ENCODE measurements at places on chromosomes 13 and 19. TPM values are rescaled to one million over a fixed set of nuclear protein-coding genes. Genes with fewer than 3 reads are reported as not detected.
A peak's percentile ranks its signal among the peaks of the same experiment; 100 is the strongest.

DNA sequence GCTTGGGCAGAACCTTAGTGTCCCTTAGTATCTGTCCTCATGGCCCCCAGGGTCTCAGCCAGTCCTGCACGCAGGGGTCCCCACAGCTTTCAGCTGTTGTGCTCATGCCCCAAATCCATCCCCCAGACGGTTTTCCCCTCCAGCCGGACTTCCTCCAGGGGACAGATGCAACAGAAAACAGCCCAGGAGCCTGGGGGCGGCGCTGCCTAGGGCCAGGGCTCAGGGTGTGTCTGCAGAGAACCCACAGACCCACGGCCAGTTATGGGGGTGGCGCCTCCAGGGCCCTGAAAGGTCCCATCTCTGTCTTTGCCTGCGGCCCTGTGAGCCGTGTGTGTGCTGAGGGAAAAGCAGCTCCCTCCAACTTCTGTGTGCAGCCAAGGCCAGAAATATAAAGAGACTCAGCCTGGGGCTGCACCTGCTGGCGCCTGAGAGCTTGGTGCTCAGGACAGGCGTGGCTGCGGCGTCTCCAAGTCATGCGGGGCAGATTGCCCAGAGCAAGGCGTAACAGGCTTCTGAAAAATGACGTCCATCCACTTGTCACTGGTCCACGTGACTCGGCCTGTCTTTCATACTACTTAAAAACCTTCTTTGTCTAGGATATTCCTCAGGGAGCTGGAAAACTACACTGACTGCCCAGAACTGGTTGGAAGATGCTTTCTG lies 22.1 kb upstream of the F7 start:
- DNase-seq, result peak; percentile 81

The LILRB2 gene
- not detected for total RNA-seq

DNA sequence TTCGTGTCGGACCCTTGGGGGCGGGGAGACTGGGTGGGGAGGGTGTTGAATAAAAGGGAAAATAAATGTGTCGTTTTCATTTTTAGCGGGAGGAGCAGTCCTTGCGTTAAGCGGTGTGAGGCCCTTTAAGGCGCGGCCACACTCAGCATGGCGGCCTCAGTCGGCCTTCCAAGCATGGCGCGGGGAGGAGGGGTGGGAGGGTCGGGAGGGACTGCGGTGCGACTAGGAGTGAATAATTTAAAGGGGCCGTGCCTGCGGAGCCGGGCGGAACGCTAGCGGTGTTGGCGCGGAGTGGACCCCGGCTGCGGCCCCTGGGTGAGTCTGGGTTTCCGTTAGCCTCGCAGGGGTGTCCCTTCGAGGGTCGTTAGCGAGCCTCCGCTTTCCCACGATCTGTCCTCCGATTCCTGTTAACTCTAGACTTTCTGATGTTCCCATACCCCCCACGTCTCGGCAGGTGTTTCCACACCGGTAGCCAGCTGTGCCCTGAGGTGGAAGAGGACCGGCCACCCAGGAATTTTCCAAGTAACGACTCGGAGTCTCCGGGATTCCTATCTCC lies 1.5 kb upstream of the PNPLA6 start:
- DNase-seq, result peak; percentile 71

- no peak for DNase-seq
These were observed 17.4 kb upstream of the ATXN8OS start for GRCh38 chr13:70090036-70090723.

The TBXA2R gene
- 3.4 TPM for total RNA-seq

DNA sequence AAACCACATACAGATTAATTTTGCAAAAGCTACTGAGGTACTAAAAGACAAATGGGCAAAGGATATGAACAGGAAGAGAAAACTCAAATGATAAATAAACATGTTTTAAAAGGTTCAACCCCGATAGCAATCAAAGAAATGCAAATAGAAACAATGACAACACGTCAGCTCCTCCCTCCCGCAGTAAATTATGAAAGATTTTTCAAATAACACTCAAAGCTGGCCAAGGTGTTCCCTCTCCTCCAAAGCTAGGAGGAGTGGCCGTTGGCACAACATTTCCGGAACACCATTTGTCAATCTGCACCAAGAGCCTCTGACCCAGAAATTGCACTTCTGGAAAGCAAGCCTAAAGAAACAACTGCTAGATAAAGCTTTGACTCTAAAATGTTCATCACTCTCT lies 28.3 kb downstream of the INSR start:
- DNase-seq, result no peak

- no peak for DNase-seq
These were observed 53.0 kb upstream of the FBXL3 start for GRCh38 chr13:77079902-77080413.

DNA sequence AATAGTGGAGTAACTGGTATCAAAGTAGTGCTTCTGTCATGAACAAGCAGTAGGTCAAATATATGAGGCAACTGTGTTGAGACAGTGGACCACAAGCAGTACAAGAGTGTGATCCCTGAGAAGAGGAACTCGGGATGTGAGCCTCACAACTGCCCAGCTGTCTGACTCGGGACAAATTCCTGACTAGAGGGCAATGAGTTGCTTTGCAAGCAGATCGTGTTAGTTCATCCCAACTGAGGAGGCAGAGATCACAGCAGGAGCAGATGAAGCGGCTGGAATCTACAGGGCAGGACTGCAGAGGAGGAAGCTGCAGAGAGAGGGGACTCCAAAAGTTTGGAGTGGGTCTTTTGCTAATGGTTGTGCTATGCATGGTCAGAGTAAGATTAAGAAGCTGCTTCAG lies 741.1 kb downstream of the DIAPH3 start:
- no peak for DNase-seq

GRCh38 chr19:39209196-39209595 lies 5.1 kb upstream of the SYCN start:
- DNase-seq, result no peak

The RDH8 gene
- not detected for total RNA-seq

- no peak for DNase-seq
These were observed 60.8 kb upstream of the MYCBP2 start for GRCh38 chr13:77387607-77388200.

The CBARP gene
- total RNA-seq, result 0.93 TPM

The CYP2B6 gene
- total RNA-seq, result not detected

DNA sequence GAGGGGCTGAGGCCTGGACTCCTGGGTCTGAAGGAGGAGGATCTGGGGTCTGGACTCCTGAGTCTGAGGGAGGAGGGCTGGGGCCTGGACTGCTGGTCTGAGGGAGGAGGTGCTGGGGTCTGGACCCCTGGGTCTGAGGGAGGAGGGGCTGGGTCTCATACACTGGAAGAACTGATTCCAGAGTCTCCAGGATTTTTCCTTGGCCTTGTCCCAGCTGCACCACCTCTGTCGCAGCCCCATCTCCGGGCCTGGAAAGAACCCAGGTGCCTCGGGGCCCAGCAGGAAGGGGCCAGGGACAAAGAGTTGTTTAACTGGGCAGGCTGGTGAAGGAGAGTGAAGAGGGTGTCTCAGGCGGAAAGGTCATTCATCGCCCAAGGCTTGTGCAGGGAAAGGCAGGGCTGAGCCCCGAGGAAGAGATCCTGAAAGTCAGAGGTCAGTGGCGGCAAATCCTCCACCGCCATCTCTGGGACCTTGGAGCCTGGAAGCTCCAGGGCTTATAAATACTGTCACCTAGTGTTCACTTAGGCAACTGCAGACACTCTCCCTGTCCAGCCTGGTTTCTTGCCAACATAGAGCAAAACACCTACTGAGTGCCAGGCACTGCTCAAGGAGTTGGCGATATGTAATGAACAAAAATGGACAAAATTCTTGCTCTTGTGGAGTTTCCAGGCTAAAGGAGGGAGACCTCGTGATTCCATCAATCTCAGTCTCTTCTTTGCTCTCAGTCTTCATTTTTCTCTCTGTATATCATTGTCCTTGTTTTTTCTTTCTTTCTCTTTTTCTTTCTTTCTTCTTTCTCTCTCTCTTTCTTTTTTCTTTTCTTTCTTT lies 4.4 kb upstream of the KCNN4 start:
- peak; percentile 89 for DNase-seq

The CABP5 gene
- total RNA-seq, result not detected

- no peak for DNase-seq
These were observed at the start of gene WDR87 for GRCh38 chr19:37905946-37906868. Gene WDR87, minus strand, starts transcription at chr19:37906594. Its CDS starts 8,355 bp downstream, at chr19:37898239.

The PTGIR gene
- 1.1 TPM for total RNA-seq

DNA sequence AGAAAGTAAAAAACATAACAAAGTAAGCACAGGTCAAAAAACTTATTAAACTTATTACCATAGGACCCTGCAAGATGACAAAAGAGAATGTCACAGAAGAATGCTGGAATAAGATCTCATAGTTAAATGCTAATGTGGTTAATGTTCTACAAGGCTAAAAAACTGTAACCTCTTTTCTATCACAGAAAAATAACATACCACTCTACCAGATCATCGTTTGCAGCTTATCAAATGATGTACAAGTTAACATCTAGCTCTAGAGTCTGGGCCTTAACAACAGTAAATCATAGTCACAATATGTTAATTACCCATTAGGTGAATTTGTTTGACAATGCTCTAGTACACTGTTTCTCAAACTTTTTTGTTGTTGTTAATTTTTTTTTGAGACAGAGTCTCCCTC lies 53.0 kb downstream of the NUFIP1 start:
- no peak for DNase-seq

DNA sequence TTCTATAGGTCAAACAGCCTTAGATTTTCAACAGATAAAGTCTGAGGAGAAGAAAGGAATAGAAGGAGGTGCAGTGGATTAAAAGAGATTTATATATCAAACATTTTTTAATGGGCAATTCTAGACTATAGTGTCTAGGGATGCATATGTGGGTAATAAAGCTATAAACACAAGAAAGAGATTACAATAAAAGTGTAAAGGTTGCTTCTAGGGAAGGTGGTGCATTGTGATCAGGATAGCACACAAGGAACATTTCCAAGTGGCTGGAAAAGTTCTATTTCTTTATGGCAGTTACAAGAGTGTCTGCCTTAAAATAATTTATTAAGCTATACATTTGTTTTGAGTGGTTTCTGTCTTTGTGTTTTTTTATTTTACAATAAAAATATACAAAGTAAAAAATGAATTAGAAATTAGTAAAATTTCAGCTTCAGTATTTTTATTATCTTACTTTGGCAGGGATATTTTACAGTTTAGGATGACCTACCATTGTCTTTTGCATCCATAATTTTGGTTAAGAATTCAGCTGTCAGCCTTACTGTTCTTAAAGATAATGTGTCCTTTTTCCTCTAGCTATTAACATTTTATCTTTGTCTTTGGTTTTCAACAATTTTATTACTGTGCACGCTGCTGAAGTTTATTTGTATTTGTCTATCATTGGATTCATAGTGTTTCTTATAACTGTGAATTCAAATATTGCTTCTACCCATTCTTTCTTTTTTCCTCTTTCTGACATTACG lies 221.8 kb downstream of the LACC1 start:
- DNase-seq, result no peak

- DNase-seq, result no peak
These were observed 11.2 kb downstream of the AP3D1 start for GRCh38 chr19:2140138-2140569.

DNA sequence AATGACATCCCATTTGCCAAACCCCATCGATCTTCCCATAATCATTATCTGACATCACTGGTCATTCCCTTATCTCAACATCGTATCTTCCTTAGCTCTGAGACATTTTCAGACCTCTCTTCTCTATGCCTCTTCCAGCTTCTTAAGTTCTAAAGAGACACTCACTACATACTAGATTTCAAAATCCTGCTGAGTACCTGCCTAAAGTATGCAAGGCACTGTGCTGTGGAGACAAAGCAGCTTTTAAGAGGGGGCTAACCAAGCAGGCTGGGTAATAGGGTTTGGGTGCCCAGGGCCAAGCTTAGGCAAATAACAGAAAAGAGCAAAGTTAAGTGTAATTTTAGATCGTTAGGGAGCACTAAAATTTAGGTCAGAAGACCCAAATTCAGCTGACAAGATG lies 3.4 kb upstream of the POMP start:
- no peak for DNase-seq

- peak; percentile 15 for DNase-seq
These were observed 676.2 kb downstream of the GPC5 start for GRCh38 chr13:92074658-92075057.

The KIRREL2 gene
- 0.83 TPM for total RNA-seq

The HIPK4 gene
- total RNA-seq, result not detected

The PDE4C gene
- total RNA-seq, result not detected

The NOSIP gene
- 142 TPM for total RNA-seq

GRCh38 chr13:33472446-33472845 lies 186.9 kb upstream of the STARD13 start:
- no peak for DNase-seq

DNA sequence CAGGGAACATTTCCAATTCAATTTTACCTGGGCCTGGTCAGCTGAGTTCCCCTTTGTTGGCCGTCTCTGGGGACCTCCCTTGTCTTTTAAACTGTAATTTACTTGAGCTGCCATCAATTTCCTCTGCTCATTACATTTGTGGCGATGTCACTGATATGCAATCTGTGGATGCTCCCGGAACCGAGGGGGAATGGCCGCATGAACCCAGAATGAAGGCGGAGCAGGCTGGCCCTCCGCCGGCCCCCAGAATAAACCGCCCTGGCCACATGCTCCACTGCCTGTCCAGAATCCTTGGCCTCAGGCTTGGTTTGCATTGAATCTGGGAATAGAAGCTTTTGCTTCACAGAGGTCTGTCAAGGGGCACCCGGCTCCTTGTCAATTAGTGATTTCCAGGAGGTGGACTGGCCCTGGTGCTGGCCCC lies 276.8 kb downstream of the TEX29 start:
- DNase-seq, result no peak

- no peak for DNase-seq
These were observed 2.0 kb upstream of the SPACA6 start for GRCh38 chr19:51691074-51691583.

- no peak for DNase-seq
These were observed 28.4 kb upstream of the CEACAM21 start for GRCh38 chr19:41547569-41547968.

DNA sequence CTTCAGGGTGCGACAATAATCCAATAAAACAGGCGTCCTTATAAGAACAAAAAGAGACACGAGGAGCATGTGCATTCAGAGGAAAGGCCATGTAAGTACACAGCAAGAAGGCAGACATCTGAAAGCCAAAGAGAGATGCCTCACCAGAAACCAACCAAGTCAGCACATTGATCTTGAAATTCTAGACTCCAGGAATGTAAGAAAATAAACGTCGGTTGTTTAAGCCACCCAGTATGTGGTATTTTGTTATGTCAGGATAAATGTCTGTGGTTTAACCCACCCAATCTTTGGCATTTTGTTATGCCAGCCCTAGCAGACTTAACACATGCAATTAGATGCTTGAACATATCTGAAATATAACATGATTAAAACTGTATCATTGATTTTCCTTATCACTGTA lies 452.0 kb downstream of the SLITRK6 start:
- DNase-seq, result peak; percentile 13

All from A172 (cell line).